ENCODE measurements at places on chromosomes 6 and 20.

DNA sequence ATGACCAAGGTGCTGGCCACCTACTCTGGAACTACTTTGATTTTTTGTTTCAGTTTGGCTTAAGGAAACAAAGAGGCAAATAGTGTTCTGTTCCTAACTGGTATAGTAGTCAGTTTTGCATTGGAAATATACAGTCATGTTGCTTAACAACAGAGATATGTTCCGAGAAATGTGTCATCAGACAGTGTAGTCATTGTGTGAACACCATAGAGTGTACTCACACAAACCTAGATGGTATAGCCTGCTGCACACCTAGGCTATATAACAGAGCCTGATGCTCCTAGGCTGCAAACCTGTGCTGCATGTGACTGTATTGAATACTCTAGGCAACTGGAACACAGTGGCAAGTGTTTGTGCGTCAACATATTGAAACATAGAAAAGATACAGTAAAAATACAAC lies 80.4 kb downstream of the ARID1B start:
- no peak for DNase-seq

GRCh38 chr20:37980383-37980782 lies 52.9 kb downstream of the TTI1 start:
- DNase-seq: no peak

- DNase-seq: no peak
Measured at GRCh38 chr20:11978496-11978895, 60.8 kb downstream of the BTBD3 start.

DNA sequence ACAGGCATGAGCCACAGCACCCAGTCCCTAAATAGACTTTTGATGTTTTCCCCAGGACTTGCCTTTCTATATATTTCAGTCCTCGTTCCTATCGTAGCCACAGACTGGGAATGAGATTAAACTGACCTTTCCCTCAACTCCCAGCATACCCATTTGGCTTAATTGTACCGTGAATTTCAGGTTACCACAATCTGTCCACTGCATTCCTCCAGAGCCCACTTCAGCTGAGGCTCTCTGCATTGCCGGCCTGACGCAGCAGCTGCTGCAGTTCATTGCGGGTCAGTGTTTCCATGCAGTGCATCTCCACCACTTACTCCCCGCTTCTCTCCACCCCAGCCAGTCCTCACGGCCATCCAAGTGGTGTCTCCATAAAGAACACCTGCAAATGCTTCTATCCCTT lies 103.1 kb upstream of the RIN2 start:
- no peak for DNase-seq

DNA sequence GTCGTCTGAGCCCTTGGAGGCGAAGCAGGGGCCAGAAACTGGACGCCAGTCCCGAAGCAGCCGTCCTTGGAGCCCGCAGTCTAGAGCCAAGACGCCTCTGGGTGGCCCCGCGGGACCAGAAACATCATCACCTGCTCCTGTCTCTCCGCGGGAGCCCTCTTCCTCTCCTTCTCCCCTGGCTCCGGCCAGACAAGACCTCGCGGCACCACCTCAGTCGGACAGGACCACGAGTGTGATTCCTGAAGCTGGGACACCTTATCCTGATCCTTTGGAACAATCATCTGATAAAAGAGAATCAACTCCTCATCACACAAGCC lies 416 bp downstream of the RSPH4A start:
- DNase-seq: no peak

DNA sequence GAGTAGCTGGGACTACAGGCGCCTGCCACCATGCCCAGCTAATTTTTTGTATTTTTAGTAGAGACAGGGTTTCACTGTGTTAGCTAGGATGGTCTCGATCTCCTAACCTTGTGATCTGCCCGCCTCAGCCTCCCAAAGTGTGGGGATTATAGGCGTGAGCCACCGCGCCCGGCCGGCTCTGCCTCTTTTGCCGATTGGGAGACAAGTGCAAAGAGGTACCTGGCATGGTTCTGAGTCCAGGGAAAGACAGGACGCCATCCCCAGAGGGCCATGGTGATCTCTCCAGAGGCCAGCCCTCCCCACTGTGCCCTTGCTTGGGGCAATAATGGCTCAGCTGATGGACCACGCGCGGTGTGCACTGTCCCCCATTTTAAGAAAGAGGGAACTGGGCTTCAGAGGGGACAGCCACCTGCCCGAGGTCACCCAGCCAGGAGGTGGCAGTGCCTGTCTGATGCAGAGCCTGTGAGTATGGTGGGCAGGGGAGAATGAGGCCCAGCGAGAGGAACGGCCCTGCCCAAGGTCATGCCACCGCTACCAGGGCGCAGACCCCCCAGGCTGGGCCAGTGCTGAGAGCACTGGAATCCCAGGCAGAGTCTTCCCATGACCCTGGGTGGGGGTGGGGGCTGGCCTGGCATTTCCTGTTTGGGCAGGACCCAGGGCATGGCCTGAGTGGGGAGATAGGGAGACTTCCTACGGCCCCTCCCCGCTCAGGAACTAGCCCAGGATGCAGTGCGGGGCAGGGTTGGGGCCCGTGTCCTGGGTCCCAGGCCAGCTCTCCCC lies 61.0 kb downstream of the SNAI1 start:
- DNase-seq: no peak

DNA sequence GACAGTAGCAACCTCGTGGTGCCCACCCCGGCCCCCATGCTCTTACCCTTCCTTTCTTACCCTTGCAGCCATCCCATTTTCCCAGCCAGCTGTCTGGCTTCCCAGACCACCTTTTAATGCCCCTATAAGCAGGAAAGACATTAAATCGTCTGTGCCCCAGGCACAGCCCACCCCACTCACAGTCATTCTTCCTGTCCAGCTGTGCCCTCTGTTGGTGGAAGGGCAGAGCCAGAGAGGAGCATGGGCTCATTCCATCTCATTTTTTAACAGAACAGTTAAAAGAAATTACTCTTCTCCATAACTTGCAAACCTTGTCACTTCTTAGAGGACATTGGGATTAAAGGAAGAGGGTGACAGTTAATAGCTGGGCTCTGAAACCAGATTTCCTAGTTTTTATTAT lies 240.5 kb downstream of the NRN1 start:
- no peak for DNase-seq

DNA sequence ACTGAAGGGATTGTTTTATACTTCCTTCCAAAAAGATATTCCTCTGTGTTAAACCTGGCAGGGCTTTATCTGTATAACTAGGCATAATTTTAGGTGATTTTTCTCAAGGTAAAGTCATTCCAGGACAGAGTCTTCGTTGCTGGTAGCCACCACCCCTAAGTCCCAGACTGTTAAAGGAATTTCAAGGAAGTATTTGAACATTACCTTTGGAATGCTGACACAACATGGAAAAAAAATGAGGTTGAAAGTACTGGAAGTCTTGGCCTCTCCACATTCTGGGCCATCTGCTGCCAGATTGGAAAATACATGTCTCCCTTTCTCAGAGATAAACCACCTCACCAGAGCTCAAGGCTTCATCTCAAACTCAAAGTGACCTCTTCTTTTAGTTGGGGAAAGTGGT lies 27.0 kb upstream of the ETV7 start:
- no peak for DNase-seq

GRCh38 chr20:7123457-7123856 lies 356.0 kb downstream of the BMP2 start:
- no peak for DNase-seq

DNA sequence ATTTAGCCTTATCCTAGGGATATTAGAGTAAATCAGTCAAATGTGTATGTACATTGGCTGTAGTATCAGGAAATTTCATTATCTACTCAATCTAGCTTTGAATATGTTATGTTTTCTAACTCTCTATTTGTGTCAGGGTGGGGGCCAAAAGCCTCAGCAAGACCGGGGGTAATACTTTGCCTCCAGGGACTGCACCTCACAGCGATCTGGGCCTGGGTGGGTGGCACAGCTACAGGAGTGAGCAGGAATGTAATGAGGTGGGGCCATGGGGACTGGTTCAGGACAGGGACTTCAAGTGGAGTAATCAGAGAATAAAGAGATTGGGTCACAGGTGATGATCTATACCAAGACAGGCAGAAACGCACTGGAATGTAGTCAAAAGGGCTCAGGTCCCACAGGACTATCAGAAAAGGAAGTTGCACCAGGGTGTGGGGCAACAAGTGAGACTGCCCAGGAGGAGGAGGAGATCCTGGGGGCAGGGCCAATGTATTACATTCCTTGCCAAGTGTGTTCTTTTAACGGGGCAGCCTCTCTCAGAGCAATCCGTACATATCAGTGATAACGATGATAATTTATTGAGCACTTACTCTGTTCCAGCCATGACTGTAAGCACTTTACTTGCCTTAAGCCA lies 54.0 kb downstream of the PIGU start:
- DNase-seq: no peak

- DNase-seq: no peak
Measured at GRCh38 chr20:44068316-44069201, 118.4 kb downstream of the JPH2 start.

GRCh38 chr20:45432294-45432693 lies 16.4 kb downstream of the PIGT start:
- no peak for DNase-seq

DNA sequence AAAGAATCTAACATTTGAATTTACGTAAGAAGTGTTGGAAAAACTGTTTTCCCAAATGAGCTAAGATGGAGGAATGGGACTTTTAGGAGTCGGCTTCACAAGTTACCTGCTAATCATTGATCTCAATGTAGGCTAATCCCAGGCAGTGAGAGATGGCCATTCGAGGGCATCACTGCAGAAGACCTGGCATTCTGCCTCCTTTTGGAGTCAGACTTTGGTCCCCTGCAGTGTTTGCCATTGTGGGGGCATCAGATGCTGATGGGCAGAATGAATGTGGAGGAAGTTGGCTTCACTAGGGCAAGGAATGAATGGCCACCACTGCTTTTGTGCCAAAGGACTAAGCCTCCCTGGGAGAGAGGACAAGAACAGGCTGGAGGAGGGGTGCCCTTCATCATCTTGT lies 55.7 kb upstream of the NKX2-2 start:
- DNase-seq: no peak

DNA sequence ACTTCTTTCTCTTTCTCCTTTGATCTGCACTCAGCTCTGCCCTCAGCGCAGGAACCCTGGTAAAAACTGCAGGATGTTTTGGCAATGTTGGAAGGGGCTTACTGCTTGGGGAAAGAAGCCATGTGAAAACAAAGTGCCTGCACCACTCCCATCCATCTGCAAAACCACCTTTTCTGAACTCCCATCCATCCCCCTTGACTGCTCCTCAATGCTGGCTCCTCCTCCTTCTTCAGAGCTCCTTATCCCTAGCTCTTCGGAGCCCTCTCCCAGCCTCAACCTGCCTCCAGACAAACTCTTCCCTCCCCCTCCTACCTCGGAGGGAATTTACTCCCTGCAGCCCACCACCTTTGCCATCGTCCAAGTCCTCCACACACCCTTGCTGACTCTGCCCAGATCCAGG lies 4.2 kb upstream of the ZBTB12 start:
- DNase-seq: no peak

DNA sequence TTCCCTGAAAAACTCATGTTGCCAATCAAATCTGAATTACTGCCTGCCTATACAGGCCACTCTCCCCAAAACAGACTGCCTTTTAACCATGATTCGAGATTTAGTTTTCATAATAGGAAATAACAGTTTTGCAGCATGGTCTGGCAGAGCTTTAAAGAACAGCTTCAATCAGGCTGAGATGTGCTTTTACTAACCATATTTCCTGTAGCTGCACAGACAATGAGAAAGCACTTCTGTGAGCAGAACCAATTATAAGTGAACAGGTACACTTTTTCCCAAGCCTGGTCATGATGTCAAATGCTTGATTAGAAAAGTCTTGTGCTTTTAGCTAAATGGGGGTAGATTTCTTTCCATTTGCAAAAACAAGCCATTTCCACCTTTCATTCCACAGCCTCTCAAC lies 108.2 kb downstream of the THEMIS start:
- no peak for DNase-seq

DNA sequence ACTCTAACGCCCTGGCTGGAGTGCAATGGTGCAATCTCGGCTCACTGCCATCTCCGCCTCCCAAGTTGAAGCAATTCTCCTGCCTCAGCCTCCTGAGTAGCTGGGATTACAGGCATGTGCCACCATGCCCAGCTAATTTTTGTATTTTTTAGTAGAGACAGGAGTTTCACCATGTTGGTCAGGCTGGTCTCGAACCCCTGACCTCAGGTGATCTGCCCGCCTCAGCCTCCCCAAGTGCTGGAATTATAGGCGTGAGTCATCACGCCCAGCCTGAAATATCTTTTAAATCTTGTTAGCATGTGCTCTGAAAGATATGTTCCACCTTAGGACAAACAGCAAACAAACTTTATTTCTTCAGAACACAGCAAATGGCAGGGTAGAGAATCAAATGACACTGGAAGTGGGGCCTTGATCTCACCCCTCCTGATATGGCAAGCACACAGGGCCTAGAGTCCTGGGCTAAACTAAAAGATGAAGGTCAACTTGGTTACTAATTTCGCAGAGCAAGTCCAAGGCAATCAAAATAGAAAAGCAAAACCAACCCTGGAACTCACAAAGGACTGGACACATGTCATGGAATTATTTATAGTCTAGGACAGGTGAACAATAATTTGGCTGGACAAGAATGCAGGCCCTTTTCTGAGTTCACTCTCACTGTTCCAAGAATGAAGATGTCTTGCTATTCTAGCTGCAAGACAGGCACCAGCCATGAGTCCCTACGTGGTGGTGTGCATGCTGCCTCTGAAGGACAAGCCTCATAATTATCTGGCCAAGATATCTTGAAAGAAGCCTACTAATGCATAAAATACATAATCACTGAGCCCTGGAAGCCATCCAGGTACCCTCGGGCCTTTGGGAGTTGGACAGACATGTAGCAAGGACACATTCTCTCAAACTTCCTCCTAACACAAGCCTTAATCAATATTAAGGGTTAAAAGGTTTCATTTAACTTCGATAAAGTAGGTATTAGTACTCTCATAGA lies 35.6 kb downstream of the B4GALT5 start:
- no peak for DNase-seq

GRCh38 chr20:1900321-1900801 lies 5.2 kb downstream of the SIRPA start:
- no peak for DNase-seq

DNA sequence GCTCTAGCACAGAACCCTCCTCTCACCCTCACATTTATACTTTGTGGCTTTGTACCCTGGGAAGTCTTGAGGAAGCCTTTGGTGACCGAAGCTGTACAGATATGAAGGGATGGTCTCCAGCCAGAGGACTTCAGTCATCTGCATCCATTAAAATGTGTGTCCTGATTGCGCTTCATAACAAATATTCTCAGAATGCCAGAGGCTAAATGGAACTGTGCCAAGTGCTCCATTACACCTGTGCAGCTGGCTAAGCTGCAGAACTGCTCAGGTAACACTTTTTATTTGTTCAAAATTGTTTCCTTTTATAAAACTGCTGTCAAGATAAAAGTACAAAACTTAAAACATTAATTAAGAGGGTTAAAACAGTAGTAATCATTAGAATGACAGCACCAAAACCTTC lies 22.3 kb downstream of the TPBG start:
- DNase-seq: no peak

- DNase-seq: no peak
Measured at GRCh38 chr20:61082720-61083119, 169.3 kb upstream of the CDH4 start.

- no peak for DNase-seq
Measured at GRCh38 chr20:58577871-58578598, 62.8 kb upstream of the APCDD1L start.

DNA sequence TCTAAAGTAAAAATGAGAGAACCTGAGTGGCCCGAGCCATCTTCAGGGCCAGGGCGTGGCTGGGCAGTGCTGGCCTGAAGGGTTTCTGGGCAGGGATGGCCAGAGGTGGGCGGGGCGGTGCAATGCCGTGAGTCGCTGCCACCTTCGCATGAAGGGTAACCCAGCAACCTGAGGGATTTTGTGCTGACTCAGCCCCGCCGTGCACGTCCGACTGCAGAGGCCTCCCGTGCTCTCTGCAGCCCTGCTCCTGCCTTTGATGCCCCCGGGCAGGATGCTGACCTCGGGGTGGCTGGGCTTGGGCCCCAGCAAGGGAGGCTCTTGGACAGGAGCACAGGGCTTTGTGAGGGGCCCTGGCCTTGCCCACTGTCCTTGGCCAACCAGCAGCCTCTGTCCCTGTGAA lies 81.7 kb upstream of the GATA5 start:
- DNase-seq: no peak
